Ureter (tissue), 1 donor: ENCODE measurements at places on chromosomes 3 and 15. TPM values are rescaled to one million over a fixed set of nuclear protein-coding genes. Genes with fewer than 3 reads are reported as not detected.
A peak's percentile ranks its signal among the peaks of the same experiment; 100 is the strongest.

DNA sequence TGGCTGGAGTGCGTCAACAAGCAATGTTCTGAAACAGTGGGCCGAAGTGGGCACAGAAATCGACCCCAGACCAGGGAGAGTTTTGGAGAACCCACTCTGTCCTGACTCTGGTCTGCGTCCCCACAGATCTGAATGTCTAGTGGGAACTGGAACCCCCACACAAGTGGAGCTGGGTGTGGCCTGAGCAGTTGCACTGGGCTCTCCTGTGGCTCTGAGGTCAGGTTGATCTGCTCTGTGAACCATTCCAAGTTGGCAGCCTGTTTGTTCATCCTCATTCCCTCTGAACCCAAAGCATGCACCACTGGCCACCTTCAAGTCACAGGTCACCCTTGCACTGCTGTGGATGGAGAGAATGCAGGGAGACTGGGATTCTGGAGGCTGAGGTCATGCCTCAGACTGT is 60.5 kb downstream of the STARD5 start:
- DNase-seq, result no peak

DNA sequence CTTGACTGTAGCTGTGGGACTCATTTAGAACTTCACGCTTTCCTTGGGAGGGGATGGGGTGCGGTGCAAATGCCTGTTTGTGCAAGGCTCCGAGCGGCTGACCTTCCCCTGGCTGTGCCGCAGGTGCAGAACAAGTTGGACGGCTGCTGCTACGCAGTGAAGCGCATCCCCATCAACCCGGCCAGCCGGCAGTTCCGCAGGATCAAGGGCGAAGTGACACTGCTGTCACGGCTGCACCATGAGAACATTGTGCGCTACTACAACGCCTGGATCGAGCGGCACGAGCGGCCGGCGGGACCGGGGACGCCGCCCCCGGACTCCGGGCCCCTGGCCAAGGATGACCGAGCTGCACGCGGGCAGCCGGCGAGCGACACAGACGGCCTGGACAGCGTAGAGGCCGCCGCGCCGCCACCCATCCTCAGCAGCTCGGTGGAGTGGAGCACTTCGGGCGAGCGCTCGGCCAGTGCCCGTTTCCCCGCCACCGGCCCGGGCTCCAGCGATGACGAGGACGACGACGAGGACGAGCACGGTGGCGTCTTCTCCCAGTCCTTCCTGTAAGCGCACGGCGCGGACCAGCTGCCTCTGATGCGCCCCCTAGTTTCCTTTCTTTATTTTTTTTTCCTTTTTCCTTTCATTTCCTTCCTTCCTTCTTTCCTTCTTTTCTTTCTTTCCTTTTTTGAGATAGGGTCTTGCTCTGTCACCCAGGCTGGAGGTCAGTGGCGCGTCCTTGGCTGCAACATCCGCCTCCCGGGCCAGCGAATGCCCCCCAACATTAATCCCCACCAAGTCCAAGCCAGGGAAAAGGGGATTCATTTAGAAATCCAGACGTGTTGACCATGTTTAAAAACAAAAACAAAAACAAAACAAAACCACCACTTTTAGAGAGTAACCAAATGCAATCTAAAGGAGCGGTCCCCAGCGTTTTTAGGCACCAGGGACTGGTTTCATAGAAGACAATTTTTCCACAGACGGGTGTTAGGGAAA is 42.7 kb downstream of the EIF2AK4 start:
- DNase-seq, result peak; percentile 47

The COL7A1 gene
- 62.9 TPM for total RNA-seq

The MASP1 gene
- total RNA-seq, result 16.4 TPM

The SLC51B gene
- not detected for total RNA-seq

The ZNF860 gene
- total RNA-seq, result 4.4 TPM

- DNase-seq, result no peak
Measured at GRCh38 chr3:107498646-107499045, 24.1 kb upstream of the BBX start.

The GATM gene
- 47.6 TPM for total RNA-seq

DNA sequence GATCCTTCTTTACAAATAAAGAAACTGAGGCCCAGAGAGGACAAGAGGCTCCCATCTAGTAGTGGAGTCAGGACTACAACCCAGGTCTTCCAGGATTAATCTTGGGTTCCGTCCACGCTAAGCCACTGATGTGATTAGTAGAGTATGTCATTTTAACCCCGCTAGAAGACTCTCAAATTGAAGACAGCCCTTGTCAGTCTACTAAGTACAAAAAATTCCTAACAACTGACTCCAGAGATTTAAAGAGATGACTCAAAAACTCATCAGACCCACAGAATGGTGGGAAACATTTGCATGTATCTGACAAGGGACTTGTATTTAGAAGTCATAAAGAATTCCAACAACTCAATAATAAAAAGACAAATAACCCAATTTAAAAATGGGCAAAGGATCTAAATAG is 145.3 kb downstream of the CNTN3 start:
- DNase-seq, result no peak

DNA sequence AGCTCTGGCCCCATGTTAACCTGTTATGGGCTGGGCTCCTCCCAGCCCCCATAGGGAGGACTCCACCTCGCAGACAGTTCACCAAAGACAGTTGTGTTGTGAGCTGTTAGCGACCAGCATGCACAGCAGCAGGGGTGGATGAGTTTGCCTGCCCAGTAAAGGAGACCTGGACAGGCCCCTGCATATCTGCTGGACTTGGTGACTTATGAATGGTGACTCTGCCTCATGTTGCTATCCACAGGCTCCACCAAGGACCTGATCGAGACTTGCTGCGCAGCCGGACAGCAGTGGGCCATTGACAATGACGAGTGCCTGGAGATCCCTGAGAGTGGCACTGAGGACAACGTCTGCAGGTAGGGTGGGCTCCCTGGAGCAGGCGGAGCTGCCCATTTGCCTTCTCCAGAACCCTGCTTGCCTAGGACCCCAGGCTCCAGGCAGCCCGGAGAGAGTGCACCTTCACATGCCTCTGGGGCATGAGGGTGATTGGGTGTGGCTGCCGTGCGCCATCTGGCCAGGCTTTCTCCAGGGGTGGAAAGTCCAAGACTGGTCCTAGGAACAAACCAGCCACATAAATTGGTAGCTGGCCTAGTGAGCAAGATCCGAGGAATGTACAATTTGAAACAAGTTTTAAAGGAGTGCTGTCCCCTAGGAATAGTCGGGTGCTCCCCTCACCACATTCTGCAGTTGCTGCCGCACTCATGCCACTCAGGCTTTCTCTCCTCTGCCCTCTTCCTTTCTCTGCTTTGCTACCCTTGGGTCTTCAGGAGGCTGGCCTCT is 59.1 kb downstream of the FBLN2 start:
- DNase-seq, result no peak

- DNase-seq, result no peak
Measured at GRCh38 chr15:73849641-73850040, 23.7 kb upstream of the TBC1D21 start.

DNA sequence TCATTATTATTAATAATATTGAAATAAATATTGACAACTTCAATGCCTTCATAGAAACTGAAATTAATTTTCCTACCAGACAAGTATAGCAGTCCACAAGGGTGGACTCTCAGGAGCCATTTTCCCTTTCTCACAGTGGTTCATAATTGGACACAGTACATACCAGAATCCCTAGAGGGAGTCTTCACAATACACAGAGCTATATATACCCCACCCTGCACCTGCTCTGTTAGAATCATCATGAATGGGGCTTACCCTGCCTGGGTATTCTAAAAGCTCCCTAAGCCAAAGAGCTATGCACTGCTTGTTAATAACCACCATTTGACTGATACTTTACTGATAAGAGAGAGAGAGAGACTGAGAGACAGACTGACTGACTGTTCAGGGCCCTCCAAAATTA is 134.9 kb downstream of the FEZF2 start:
- no peak for DNase-seq

- DNase-seq, result no peak
Measured at GRCh38 chr15:80494351-80494751, 90.2 kb downstream of the ARNT2 start.

GRCh38 chr3:103112273-103112672 is 677.5 kb downstream of the ZPLD1 start:
- no peak for DNase-seq

DNA sequence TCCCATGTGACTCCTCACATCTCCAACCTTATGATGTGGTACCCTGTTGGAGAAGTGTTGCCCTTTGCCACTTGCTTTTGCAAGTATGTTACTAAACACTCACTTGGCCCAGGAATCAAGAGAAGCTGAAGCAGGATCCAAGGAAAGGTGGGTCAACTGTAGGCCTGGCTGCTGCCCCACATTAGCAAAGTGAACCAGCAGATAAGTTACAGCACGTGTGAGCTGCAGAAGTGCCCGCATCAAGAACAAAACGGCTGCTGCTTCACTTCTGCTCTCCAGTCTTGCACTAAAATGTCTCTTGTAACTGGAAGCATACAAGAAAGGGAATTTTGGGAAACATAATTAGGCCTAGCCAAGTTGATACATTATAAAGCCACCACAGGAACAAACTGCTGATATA is 79.6 kb downstream of the PCOLCE2 start:
- no peak for DNase-seq

The CLDN18 gene
- total RNA-seq, result not detected

The CILP gene
- total RNA-seq, result 5.4 TPM

The DUOXA2 gene
- 3.9 TPM for total RNA-seq

The EXD1 gene
- not detected for total RNA-seq

DNA sequence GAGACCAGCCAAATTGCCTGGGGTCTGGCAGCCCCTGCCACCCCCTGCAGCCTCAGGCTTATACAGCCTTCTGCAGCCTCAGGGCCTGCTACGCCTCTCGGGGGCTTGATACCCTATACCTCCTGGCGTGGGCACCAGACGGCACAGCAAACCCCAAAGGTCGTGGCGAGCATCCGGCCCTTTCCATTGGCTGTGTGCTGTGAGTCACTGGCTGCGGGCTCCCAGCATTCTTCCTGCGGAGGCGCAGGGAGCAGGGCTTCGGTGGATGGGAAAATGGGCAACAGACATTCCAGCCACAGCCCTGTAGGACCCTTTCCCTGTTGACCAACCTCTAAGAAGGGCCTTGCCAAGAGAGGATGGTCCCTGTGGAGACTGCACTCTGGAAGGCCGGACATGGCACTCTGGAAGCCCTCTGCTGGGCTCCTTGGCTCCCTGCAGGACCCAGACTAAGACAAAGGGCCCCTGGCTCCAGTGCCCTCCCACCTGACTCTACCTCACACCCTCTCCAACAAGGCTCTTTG is 59.6 kb downstream of the ITGA11 start:
- DNase-seq, result no peak

- DNase-seq, result no peak
Measured at GRCh38 chr15:90789462-90789861, 72.3 kb downstream of the BLM start.

GRCh38 chr15:31607656-31608055 is 281.0 kb downstream of the KLF13 start:
- no peak for DNase-seq

The TRIM42 gene
- not detected for total RNA-seq

GRCh38 chr15:73908822-73909122 is 17.5 kb upstream of the LOXL1 start:
- no peak for DNase-seq

The P2RY1 gene
- total RNA-seq, result 9.2 TPM

DNA sequence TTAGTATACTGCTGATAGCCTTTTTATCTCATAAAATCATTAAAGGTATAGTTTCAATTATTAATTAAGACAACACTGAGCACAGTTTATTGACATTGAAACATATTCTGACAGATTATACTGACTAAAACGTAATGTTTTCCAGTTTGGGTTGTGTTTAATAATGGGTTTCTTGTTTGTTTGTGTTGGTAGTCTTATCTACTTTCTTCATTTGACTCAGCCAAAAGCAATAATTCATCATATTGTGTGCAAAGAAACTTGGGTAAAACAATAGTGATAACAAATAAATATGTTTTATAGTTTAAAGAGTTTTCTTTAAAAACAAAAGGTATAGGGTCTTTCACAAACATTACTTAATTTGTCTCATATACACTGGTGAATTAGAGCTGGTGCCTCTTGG is 629.2 kb upstream of the AGTR1 start:
- no peak for DNase-seq

GRCh38 chr3:20039765-20040547 is at the start of gene KAT2B:
TSS of gene KAT2B (plus strand) at chr3:20040446. CDS start at chr3:20040478, 32 bp downstream.
- DNase-seq, result peak; percentile 83

- DNase-seq, result no peak
Measured at GRCh38 chr3:147937891-147938290, 528.7 kb downstream of the ZIC1 start.

The SLC38A3 gene
- 0.34 TPM for total RNA-seq

GRCh38 chr3:139281522-139282196 is 62.2 kb upstream of the MRPS22 start:
- DNase-seq, result no peak

The NEK10 gene
- 9.4 TPM for total RNA-seq

- DNase-seq, result no peak
Measured at GRCh38 chr3:109091846-109092245, 26.1 kb downstream of the MORC1 start.

The CHST2 gene
- 8.1 TPM for total RNA-seq

GRCh38 chr3:72115307-72115706 is 330.4 kb upstream of the PROK2 start:
- DNase-seq, result no peak

DNA sequence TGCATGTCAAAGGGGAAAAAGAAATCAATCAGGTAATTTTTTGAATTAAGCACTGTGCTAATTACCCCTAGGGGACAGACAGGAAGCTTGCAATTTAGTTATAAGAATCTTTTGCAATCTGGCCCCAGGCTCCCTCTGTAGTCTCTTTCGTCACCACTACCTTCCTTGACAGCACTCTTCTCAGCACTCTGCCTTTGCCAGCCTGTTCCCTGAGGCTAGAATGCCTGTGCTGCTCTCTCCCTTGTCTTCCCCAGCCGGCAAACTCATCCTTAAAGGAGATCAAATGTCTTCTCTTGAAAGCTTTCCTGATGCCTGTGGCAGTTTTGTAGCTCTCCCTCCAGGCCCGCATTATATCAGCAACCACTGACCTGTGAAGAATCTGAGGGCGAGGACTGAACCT is 32.4 kb upstream of the PRTG start:
- no peak for DNase-seq

The KLHL40 gene
- not detected for total RNA-seq

DNA sequence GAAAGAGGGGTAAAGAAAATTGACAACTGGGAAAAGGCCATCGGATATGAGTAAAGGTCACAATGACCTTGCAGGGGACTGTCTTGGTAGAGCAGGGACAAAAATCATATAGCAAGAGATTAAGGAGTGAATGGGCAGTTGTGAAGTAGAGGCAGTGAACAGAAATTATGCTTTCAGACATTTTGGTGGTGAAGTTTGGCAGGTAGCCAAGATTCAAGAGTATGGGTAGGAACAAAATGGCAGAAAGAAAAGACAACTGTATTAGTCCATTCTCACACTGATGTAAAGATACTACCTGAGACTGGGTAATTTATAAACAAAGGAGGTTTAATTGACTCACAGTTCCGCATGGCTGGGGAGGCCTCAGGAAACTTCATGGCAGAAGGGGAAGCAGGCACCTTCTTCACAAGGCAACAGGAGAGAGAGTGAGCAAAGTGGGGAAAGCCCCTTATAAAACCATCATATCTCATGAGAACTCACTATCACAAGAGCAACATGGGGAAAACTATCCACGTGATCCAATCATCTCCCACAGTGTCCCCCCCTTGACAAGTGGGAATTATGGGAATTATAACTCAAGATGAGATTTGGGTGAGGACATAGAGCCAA is 84.0 kb downstream of the CGNL1 start:
- no peak for DNase-seq

The CPNE9 gene
- total RNA-seq, result 0.29 TPM
